Stromal cell of bone marrow (primary cell): ENCODE measurements at places on chromosomes 6 and 20.

- DNase-seq, result no peak
These were observed 56.8 kb upstream of the TULP4 start for GRCh38 chr6:158255275-158255988.

GRCh38 chr20:48790473-48791003 lies 37.3 kb downstream of the PREX1 start:
- no peak for DNase-seq

DNA sequence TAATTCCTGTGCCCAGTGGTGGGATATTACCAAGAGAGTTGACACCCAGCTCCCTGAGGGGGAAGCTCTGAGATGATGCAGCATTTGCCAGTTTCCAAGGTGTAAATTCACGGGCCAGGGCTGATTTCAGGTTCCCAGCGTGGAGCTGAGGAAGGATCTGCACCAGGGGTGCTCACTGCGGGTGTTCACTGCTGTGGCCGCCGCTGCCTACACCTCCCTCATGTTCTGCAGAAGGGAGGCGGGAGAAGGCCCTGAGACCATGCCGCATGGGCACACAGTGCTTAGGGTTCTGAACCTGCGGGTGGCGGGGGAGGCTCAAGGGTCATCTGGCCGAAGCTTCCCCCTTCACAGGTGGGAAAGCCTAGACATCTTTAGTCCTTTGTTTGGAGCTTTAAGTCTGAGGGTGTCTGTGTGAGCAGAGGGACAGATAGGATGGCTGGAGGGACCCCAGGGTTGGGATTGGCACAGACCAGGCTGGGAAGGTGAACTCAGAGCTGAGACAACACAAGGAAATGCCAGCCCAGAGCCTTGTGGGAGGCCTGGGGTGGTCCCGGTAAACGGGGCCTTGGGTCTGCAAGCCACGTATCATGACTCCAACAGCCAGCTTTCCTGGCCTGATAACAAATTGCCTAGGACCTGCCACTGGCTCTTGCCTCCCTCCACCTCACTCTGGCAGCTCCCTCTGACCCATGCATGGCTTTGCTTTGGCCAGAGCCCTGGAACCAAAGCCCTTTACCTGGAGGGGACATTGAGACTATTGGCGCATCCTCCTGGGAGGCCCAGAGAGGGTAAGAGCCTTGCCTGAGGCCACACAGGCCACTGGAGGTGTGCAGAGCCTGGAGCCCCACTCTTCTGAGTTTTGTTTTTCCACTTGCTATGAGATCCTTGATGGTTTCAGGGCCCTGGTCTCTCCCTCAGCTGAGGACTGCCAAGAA lies 40.4 kb downstream of the SYNJ2 start:
- DNase-seq, result no peak

DNA sequence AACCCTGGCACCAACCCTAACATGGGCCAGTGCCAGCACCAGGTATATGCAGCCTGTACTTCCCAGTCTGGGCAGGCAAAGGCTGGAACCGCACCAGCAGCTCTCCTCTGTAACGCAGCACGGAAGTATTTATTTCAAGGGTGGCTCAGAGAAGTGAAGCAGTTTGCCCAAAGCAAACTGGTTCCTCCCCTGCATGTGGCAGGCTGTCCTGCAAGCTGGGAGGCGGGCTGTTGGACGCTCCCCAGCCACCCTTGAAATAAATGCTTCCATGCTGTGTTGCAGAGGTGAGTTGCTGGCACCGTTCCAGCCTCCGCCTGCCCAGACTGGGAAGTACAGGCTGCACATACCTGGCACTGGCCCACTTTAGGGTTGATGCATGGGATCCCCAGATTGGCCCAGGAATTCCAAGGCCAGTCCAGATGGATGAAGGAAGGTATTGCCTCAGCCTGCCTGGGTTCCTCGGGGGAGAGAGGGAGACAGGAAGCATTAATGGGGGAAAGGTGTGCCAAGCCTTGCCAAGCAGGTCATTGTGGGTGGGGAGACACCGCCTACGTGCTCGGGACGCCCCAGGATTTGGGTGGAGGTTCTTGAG lies 49.8 kb downstream of the PPARD start:
- no peak for DNase-seq

DNA sequence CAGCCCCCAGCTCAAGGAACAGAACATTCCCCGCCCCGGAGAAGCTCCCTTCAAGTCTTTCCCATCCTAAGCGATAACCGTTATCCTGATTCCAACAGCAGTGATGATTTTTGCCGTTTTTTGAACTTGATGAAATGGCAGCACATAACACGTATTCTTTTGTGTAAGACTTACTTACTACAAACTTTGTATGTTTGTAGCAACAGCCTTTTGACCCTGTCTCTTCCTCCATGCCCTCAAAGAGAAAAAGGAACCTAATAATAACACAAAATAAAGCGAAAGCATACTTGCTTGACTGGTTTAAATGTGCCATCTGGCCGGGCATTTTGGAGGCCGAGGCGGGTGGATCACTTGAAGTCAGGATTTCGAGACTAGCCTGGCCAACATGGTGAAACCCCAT lies 26.4 kb upstream of the SLC9A8 start:
- no peak for DNase-seq

DNA sequence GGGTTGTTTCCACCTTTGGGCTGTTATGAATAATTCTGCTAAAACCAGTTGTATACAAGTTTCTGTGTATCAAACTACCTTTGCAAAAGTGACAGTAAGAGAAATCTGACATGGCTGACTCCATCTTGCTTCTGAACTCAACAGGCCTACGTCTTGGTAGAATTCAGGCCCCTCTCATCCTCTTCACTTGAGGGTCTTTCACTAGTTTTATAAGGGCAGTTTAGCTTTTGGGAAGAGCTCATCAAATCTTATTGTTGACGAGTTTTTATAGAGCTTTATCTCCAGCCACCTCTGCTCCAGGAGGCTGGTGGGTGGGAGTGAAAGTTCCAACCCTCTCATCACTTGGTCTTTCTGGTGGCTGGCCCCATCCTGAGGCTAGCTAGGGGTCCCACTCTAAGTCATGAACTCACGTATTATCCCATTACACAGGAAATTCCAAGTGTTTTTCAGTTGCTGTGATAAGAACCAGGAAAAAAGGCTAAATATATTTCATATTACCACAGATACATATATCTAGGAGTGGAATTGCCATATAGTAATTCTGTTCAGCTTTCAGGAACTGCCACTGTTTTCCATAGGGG lies 11.6 kb downstream of the SNRPB start:
- no peak for DNase-seq

GRCh38 chr20:38067717-38068365 lies 34.3 kb downstream of the RPRD1B start:
- DNase-seq, result no peak
